ENCODE measurements at places on chromosomes 16 and 17.

DNA sequence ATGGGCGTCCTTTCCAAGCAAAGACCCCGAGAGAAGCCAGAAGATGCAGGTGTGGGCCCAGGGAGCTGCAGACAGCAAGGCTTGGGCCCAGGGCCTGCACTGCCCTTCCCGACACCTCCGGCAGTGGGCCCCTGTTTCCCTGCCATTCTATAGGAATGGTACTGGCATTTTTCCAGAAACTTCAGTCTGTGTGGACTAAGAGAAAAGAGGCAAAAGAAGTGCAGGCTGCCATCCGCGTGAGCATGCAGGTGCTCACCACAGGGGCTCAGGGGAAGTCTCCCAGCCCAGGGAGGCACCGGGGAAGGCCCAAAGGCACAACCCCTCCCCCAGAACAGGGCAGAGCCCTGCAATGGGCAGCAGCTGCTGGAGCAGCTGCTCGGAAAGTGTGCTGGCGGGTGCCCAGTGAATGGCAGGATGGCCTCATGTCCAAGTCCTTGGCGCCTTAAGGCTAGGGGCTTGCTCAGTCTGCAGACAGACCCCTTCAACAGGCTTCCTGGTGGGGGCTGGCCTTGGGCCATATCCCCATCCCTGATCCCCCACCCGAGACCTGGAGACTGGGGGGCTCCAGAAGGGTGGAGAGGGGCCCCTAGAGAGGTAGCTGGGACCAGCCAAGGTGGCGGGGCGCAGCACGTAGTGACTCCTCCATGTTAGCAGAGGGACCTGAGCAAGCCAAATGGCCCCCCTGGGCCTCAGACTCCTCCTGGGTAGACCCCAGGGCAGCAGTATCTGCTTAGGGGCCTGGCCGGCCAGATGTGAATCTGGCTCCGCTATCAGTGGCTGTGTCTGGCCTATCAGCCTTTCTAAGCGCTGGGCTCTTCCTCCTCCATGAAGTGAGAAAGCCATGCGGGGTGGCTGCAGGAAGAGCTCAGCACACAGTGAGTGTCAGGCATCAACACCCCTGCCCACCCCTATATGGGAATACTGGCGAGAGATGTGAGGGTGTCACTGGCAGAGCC, 6.7 kb upstream of the TPPP3 start:
- DNase-seq: no peak

- no peak for DNase-seq
Measured at GRCh38 chr16:5059386-5060072, 6.2 kb downstream of the C16orf89 start.

GRCh38 chr17:82846061-82846691, 6.4 kb upstream of the ZNF750 start:
- DNase-seq: no peak

- peak; percentile 52 for DNase-seq
Measured at GRCh38 chr17:77164483-77165091, 23.8 kb downstream of the SEC14L1 start.

GRCh38 chr17:1217089-1217385, 37.3 kb upstream of the ABR start:
- DNase-seq: no peak

GRCh38 chr17:4001048-4001590, 36.9 kb upstream of the ATP2A3 start:
- no peak for DNase-seq

DNA sequence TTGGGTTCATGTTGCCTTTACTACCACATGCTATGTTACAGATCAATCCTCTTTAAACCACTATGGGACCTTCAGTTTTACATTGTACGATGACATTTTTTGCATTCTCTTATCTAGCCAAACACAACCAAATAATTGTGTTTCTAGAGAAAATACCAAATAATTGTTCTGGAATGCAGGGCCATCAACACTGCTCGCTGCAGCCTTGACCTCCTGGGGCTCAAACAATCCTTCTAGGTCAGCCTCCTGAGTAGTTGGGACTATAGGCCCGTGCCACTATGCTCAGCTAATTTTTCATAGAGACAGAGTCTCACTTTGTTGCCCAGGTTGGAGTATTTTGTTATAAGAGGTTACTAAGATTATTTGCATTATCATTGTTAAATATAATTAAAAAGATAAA, 237.5 kb upstream of the PMFBP1 start:
- DNase-seq: peak; percentile 19

DNA sequence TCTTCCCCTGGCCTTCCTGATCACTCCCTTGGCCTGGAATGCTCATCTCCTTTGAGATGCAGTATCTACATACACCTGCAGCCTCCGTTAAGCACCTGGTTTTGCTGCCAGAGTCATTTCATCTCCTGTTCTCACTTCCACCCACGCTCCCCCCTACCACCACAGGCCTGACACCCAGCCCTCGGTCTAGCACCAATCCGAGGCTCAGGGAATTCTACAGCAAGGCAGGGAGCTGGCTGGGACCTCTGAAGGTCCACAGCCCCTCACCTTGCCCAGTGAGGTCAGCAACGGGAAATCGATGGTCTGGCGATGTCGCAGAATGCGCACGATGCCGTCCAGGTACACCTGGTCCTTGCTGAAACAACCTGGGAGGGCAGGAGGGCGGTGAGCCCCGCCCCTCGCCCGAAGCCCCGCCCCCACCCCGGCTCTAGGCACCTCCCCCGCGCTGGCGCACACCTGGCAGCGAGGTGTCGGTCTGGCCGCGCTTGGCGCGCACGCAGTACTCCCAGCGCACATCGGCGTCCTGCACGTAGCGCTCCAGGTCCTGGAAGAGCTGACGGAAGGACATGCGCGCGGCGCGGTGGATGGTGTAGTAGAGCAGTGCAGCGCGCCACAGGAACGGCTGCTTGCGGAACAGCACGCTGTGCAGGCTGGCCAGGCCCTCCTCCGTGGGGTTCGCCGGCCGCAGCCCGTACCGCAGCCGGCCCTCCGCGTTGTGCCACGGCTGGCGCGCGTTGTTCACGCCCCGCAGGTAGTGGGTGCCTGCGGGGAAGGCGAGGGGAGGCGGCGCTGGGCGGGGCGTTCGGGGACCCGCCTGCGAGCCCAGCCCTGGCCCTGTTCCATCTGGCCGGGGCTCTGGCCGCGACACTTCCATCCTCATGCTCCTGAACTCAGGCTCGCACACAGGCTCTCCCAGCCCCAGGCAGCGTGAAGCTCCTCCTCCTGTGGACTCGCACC, 5.7 kb downstream of the MATCAP1 start:
- peak; percentile 49 for DNase-seq

DNA sequence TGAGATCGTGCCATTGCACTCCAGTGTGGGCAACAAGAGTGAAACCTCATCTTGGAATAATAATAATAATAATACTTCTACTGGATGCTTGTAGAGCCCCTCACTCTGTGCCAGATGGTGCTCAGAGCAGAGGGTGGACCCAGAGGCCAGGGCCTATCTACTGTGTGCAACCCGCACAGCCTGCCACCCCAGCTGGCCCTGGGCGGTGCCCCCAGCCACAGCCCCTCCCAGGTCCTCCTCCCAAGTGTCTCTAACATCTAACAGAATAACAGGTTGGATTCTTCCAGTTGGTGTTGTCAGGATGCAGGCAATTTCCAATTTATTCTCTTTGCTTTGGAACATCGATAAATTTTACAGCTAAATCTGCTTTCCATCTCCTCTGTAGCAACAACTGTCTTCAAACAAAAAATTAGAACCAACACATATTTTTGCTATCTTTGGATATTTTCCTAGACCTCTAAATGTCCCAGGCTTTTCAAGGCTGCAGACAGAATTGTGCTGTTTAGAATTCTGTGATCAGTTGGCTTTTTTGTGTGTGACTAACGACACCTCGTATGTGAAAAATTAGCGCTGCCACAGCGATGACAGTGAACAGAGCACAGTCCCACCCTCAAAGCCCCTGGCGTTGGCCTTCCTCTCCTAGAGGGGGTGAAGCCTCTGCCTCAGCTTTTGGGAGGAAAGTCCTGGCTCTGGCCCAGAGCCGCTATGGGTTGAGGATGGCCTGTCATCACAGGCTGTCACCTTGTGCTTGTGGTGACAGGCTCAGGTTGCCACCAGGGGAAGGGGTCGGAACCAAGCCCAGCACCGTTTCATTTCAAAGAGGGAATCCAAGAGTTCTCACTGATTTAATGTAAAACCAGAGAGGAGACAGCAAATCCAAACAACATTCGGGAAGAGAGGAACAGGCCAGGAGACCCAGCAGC, 7.6 kb upstream of the EVPL start:
- no peak for DNase-seq

Data from EH (cell line).